ENCODE measurements at places on chromosomes 3 and 15.

DNA sequence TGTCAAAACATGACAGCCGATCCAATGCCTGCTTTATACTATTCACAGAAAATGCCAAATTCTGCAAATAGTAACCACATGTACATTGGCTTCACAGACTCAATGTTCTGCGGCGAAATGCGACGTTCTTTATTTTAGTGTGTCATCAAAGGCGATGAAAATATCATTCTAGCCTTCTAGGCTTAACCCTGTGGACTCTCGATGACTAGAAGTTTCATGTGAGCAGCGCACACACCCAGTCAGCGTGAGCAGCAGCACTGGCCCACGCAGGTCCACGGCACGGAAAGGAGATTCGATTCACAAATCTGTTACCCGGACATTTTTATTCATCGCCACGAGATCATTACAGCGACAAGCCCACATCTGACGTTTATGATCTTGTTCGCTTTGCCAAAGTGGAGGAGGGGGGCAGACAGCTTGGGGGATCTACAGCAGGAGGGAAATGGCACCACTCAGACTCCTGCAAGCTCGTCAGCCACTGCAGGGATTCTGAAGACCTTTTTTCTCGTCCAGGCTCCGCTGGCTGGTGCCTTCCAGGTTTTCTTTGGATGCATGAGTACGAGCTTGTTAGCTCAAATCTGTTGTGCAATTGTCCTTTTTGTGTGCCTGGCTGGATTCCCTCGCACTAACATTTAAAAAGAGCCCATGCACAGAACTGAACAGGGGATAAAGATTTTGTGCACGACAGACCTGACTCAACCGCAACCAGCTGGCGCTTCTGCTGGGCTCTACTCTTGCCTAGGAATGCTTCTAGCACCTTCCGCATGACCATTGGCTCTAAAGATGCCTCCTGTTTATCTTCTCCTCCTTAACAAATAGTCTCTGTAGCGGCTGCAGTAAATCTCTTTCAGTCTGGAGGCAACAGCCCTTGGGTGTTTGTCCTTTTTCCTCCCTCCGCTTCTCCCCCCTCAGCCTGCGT is 938.4 kb downstream of the MCTP2 start:
- no peak for DNase-seq

DNA sequence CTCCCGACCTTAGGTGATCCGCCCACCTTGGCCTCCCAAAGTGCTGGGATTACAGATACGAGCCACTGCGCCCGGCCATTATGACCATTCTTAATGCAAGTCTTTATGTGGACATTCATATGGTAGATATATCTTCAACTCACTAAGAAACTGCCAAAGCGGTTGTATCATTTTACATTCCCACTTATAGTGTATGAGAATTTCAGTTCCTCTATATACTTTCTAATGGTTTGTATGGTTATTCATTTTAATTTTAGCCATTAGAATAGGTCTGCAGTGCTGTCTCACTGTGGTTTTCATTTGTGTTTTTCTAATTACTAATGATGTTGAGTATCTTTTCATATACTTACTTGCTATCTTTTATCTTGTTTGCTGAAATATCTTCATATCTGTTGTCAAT is 32.5 kb downstream of the TCF12 start:
- DNase-seq = no peak

GRCh38 chr3:133457465-133458067 is 57.7 kb downstream of the BFSP2 start:
- DNase-seq = no peak

GRCh38 chr3:60949146-60949545 is 302.1 kb downstream of the FHIT start:
- DNase-seq = no peak
